ENCODE measurements at places on chromosomes 13 and 19.

DNA sequence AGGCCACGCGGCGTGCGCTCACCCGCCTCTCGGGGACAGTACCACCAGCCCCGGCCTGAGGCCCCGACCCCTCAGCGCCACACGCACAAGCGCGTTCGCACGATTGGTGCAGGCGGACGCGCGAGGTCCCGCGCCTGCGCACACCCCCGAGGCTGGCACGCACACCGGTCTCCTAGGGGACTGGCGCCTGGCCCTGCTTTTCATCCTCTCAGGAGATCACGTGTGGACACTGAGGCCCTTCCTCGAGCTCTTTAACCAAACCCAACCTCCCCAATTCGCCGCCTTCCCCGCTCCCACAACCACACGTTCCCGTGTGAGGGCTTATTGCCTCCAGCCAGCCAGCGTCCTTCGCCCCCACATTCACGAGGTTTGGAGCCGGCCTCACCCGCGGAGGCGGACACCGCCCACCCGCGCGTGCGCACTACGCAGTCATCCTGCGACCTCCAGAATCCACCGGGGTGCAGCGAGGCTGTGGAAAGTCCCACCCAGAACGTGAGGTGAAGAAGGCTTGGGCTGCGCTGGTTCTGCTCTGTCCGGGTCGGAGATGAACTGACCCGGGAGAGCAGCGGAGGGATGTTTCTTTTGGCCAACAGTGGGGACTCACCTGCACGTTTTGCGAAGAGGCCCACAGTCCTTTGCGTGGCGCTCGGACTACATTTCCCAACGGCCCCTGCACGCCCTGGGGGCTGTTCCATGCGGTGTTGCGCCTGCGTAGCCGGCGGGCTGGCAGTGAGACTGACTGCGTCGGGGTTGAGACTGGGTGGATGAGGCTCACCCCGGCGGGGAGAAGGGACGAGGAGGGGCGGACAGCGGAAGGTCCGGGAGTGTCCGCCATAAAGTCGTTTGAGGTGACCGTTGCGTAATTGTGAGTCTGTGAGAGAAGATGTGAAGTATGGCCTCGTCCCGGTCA, 539 bp upstream of the ZNF667 start:
- DNase-seq: peak; percentile 16

DNA sequence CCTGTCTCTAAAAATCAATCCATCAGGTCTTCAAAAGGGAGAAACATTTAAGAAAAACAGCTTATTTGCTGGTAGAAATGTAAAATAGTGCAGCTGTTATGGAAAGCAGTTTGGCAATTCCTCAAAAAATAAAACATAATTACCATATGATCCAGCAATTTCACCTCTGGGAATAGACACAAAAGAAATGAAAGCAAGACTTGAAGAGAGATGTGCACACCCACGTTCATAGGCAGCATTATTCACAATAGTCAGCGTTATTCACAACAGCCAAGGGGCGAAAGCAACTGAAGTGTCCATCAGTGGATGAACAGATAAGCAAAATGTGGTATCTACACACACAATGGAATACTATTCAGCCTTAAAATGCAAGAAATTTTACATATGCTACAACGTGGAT, 45.1 kb upstream of the DOCK9 start:
- DNase-seq: no peak

DNA sequence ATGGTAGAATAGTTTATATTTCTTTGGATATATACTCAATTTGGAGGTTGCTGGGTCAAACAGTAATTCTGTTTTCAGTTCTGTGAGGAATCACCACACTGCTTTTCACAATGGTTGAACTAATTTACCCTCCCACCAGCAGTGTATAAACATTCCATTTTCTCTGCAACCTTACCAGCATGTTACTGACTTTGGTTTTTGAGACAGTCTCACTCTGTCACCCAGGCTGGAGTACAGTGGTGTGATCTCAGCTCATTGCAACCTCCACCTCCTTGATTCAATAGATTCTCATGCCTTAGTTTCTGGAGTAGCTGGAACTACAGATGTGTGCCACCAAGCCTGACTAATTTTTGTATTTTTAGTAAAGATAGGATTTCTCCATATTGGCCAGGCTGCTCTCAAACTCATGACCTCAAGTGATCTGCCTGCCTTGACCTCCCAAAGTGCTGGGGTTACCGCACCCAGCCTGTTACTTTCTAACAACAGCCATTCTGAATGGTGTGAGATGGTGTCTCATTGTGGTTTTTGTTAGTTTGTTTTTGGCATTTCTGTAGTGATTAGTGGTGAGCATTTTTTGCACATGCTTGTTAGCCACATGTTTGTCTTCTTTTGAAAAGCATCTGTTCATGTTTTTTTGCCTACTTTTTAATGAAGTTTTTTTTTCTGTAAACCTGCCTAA, 12.5 kb downstream of the ZNF714 start:
- no peak for DNase-seq

DNA sequence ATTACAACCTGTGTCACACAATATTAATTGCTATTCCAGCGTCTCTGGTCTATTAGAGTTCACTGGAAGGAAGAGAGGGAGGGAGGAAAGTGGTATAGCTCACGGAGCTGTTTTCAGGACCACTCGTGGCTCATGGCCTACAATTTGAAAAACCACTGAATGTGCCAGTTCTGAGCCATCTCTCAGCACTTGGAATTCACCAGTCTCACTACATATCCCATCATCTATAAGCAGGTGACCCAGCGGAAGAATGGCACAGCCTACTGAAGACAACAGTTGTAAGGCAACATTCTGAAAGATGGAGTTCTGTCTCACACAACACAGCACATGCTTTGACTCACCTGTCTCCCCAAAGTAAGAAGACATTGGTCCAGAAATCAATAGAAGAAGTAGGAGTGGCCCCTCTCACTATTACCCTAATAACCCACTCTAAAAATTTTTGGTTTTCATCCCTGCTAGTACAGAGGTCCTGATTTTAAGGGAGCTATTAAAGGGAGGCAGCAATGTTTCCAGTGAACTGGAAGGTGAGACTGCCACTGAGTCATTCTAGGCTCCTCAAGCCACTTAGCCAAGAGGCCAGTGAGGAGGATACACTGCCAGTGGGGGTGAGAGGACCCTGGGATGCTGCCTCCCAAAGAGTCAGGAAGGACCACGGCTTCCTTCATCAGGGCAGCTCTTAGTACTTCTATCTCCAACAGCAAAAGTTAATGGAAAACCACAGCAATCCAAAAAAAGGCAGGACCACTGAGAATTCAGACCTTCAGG, 50.0 kb upstream of the DOCK9 start:
- no peak for DNase-seq

DNA sequence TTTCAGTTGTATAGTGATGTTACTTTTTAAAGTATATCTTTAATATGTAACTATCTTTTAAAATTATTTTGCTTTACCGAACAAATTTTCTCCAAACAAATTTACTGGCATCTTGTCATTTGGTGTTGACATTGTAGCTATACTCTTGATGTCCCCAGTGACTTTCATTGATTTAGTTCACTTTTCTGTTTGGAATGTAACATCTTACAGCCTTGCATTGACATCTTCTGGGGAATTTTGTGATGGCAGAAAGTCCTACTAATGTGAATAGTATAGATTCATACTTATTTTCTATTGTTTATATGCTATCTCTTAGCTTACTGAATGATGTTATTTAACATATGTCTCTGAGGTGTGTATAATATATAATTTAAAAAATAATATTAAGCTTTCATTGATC, 800.9 kb upstream of the ATXN8OS start:
- DNase-seq: no peak

GRCh38 chr19:2511991-2512390, 36.1 kb downstream of the GADD45B start:
- DNase-seq: no peak

- DNase-seq: no peak
Observed at GRCh38 chr13:39349391-39349960, 253.5 kb downstream of the LHFPL6 start.

- no peak for DNase-seq
Observed at GRCh38 chr13:64186071-64186470, 2770.4 kb upstream of the PCDH20 start.

DNA sequence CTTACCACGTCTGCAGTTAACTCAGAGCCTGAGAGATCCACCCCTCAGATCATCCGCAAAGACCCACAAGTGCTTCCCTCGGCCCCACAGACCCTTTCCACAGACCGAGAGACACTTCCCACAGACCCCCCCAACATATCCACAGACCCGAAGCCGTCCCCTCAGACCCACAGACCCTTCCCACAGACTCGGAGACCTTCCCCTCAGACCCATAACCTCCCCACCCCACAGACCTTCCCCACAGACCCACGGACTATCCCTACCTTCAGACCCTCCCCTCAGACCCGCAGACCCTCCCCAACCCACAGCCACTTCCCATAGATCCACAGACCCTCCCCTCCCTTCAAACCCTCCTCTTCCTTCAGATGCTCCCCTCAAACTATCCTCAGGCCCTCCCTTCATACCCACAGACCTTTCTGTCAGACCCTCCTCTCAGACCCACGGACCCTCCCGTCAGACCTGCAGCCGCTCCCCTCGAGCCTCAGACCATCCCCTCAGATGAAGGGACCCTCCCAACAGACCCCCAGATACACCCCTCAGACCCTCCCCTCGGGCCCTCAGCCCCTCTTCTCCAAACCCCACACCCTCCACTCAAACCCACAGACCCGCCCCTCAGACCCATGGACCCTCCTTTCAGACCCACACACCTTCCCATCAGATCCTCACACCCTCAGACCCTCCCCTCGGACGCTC, 20.1 kb upstream of the TFDP1 start:
- no peak for DNase-seq

GRCh38 chr13:108795841-108796240, 166.4 kb downstream of the MYO16 start:
- no peak for DNase-seq

All from activated CD4-positive, CD25-positive, alpha-beta regulatory T cell (primary cell).